ENCODE measurements at places on chromosomes 16 and 17.

DNA sequence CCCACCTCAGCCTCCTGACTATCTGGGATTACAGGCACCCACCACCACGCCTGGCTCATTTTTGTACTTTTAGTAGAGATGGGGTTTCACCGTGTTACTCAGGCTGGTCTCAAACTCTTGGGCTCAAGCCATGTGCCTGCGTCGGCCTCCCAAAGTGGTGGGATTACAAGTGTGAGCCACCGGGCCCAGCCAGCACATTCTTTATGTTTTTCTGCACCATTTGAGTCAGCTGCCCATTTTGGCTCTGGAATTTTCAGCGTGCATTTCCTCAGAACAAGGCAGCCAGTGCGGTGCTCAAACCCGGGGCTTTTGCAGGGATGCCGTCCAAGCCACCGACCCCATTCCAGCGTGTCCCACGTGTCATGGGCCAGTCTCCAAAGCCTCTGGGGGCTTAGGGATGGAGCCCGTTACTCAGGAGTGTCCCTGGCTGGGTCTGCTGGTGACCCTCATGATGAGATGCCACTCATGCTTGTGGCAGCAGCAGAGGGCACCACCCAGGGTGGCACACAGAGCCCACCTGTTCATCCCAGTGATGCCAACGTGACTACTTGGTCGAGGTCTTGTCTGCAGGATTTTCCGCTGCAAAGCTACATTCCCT lies 3.7 kb upstream of the RAB40C start:
- no peak for DNase-seq

DNA sequence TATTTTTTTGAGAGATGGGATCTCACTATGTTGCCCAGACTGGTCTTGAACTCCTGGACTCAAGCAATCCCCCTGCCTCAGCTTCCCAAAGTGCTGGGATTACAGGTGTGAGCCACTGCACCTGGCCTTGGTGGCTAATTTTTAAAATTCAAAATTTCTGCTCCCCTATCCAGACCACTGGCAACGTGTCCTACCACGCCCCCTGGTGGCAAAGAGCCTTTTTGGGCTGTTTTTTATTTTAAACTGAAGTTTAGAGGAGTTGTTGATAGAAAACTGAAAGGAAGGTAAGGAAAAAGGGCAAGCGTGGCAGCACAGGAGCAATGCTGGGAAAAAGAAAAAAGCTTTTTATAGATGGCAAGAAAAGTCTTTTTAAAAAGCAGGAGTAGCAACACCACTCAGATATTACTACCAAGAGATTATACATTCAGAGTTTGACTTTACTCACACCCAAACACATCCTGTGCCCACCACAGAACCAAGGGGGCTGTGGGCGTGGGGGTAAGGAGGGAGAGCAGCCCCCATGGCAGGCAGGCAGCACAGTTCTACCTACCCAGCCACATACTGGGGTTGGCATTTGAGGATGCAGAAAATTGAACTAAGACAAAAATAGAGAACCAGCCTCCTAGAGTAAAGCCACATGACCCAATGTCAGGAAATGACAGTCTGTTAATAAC lies 4.2 kb upstream of the MXRA7 start:
- no peak for DNase-seq

DNA sequence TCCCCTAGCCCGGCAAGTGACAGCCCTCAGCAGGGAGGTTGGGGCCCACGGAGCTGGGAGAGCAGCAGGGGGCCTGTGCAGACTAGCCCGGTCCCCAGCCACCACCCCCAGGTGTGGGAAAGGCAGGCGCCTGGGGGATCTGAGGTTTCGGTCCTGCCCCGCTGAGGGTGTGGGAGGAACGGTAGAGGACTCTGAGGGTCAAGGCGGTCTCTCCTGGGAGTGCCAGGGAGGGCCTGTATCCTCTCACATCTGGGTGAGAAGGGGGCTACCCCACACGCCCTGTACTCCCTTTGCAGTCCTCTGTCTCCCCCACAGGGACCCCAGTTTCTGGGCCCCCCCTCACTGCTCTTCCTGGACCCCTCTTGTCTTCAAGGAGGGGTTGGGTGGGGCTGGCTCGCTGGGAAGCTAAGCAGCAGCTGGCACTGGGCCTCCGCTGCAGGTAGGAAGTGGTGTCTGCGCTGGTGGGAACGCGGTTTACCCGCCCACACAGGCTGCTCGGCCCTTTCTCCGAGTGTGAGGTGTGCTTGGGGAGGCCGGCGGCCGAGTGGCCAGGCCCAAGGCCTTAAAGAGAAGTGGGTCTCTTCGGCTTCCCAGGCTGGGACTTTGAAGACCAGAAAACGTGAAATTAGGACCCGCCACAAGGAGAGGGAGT lies 15.4 kb downstream of the CD7 start:
- no peak for DNase-seq

GRCh38 chr17:16915752-16916556 lies 56.0 kb downstream of the TNFRSF13B start:
- DNase-seq = no peak

- no peak for DNase-seq
Measured at GRCh38 chr16:727291-727977, 528 bp downstream of the HAGHL start.

GRCh38 chr16:4338712-4339299 lies 12.3 kb downstream of the PAM16 start:
- DNase-seq = no peak

GRCh38 chr17:14359163-14360020 lies 58.5 kb downstream of the HS3ST3B1 start:
- no peak for DNase-seq

- DNase-seq = no peak
Measured at GRCh38 chr16:67372664-67373063, 20.6 kb downstream of the TPPP3 start.

- no peak for DNase-seq
Measured at GRCh38 chr17:39996800-39997199, 16.2 kb downstream of the PSMD3 start.

GRCh38 chr17:81923302-81924260 lies 4.0 kb downstream of the MAFG start:
- no peak for DNase-seq

GRCh38 chr16:75228143-75228976 lies 9.6 kb downstream of the CTRB1 start:
- no peak for DNase-seq

DNA sequence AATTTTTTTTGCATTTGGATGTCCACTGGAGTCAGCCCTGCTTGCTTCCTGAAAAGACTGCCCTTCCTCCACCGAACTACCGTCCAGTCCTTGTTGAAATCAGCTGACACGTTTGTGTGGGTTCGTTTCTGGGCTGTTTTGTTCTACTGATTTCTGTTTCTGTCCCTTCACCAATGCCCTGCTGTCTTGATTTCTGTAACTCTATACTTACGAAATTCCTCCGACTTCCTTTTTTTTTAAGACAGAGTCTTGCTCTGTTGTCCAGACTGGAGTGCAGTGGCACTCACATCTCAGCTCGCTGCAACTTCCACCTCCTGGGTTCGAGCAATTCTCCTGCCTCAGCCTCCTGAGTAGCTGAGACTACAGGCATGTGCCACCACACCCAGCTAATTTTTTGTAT lies 8.4 kb upstream of the GAA start:
- DNase-seq = no peak

GRCh38 chr17:28940675-28941074 lies 10.6 kb downstream of the PHF12 start:
- DNase-seq = no peak

DNA sequence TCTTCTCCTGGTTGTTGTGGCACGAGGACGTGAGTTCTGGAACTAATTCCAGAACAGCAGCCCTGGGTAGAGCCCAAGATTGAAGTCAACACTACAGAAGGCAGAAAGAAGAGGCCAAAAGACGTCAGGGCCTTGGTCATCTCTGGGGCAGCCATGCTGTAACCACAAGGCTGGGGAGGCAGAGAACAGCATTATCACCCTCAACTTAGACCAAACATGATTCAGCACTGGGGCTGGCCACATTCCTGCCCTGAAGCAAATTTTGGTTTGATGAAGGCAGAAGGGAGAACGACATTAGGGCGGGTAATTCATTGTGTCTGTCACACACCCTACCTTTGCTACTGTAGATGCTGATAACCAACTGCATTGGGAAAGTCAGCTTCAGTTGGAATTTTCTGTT lies 9.7 kb upstream of the ALOX15B start:
- no peak for DNase-seq

- no peak for DNase-seq
Measured at GRCh38 chr17:66302761-66303626, 581 bp downstream of the PRKCA start.

- DNase-seq = no peak
Measured at GRCh38 chr17:61416540-61417363, 17.1 kb downstream of the TBX2 start.

GRCh38 chr16:6753553-6753952 lies 579.1 kb upstream of the RBFOX1 start:
- DNase-seq = no peak

GRCh38 chr16:10926867-10927266 lies 15.4 kb downstream of the DEXI start:
- no peak for DNase-seq

- DNase-seq = no peak
Measured at GRCh38 chr16:11602321-11602720, 15.6 kb upstream of the LITAF start.

DNA sequence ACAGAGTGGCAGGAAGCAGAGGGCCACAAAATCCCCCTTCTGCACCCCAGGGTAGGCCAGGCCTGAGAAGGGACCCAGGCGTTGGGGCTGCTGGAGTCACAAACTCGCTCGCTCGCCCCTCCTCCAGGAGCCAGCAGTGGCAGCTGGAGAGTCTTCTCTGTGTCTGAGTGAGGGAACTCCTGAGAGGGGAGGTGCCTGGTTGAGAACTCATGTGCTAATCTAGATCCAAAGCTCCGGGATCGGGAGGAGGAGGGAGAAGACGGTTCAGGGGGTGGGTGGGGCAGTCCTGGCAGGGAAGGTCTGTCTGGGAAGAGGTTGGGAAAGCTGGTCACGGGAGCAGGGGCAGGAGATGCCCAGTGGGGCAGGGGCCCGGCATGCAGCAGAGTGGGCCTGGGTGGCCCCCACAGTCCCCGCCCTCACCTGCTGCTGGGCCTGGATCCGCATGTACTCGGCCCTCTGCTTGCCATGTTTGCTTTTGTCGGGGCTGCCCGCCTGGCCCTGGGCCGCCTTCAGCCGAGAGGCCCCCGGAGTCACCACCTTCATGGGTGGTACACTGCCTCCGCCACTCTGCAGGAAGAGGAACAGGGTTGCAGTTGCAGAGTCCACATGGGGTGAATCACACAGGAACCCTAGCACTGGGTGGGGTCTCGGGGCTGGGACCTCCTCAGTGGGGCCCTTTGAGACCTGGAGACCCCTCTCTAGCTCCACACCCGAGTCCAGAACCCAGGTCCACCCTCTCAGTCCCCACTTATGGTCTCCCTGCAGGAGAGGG lies 62.2 kb downstream of the SRCIN1 start:
- no peak for DNase-seq

DNA sequence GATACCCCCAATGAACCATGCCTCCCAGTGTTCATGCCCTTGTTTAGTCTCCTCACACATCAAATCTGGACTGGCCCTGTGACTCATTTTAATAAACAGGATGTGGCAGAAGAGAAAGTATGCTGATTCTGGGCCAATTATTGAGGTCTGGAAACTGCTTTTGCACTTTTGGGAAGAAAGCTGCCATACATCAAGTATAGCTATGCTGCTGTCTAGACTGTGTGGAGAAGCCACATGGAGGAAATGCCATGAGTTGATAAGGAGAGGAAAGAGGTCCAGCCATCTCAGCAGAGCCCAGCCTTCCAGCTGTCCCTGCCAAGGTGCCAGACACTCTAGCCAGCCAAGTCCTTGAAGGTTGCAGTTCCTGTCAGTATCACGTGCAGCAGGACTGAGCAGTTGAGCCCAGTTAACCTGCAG lies 16.7 kb downstream of the RPRML start:
- no peak for DNase-seq

DNA sequence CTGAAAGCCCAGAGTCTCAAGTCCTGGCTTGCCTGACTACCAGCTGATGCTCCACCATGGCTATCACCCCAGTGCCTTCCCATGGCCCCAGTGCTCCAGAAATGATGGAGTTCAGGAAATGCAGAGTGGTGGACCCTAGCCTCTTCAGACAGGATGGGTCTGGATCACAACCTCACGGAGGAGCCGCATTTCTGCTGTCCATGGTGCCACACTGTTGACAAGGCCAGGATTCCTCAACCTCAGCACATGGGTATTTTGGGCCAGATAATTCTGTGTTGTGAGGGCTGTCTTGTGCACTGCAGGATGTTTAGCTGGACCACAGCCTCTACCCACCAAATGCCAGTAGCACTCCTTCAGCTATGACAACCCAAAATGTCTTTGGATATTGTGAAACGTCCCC lies 6.7 kb upstream of the CRHR1 start:
- no peak for DNase-seq

Data from epithelial cell of proximal tubule (primary cell).